ENCODE measurements at places on chromosomes 12 and 14. TPM values are rescaled to one million over a fixed set of nuclear protein-coding genes. Genes with fewer than 3 reads are reported as not detected.

GRCh38 chr14:100994756-100995330, 91.3 kb upstream of the RTL1 start:
- DNase-seq: no peak
- H3K4me3 ChIP-seq: no peak overlapping the region
- H3K4me1 ChIP-seq: no peaks in the 10 kb centered on the region
- H3K27ac ChIP-seq: no peak overlapping the region
- no peaks in the 10 kb centered on the region for H3K36me3 ChIP-seq

GRCh38 chr12:109461049-109461845, 15.9 kb downstream of the KCTD10 start:
- no peaks in the 10 kb centered on the region for H3K27me3 ChIP-seq
- no peak overlapping the region for H3K4me3 ChIP-seq
- no peak for DNase-seq
- H3K4me1 ChIP-seq: peaks cover 6% of the 10 kb centered on the region
- peak overlapping the region; percentile 84 for H3K27ac ChIP-seq

DNA sequence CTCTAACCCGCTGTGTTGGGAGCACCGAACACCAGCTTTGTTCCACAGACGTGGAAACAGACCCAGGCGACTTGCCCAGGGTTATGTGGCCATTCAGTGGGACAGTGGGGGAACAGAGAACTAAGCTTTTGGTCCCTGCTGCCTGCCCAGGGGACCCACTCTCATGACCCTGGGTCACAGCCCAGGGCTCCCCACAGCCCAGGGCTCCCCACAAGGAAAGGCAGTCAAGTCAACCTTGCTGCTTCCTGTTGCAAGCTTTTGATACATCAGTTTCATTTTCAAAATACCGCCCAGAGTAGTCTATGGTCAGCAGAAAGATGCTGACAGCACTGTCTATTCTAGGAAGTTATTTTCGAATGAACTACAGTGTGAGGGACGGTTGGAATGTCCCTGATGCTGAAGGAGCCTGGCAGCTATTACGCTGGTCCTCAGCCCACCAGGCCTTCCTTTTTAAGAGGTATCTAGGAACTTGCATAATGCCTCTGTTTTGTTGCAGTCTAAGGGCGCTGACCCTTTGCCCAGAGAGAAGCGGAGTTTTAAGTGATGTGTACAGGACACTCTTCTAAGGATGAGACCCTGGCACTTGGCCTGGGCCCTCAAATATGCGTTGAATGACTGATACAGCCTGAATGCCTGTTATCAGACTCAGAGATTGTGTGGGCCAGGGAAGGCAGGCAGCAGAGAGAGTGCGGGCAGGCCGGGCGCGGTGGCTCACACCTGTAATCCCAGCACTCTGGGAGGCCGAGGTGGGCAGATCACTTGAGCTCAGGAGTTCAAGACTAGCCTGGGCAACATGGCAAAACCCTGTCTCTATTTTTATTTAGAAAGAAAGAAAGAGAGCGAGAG, 12.6 kb upstream of the TTC7B start:
- peak overlapping the region; percentile 51 for H3K4me3 ChIP-seq
- peak overlapping the region; percentile 90 for H3K27ac ChIP-seq
- peaks cover 3% of the 10 kb centered on the region for H3K4me1 ChIP-seq
- DNase-seq: no peak
- H3K27me3 ChIP-seq: no peaks in the 10 kb centered on the region

DNA sequence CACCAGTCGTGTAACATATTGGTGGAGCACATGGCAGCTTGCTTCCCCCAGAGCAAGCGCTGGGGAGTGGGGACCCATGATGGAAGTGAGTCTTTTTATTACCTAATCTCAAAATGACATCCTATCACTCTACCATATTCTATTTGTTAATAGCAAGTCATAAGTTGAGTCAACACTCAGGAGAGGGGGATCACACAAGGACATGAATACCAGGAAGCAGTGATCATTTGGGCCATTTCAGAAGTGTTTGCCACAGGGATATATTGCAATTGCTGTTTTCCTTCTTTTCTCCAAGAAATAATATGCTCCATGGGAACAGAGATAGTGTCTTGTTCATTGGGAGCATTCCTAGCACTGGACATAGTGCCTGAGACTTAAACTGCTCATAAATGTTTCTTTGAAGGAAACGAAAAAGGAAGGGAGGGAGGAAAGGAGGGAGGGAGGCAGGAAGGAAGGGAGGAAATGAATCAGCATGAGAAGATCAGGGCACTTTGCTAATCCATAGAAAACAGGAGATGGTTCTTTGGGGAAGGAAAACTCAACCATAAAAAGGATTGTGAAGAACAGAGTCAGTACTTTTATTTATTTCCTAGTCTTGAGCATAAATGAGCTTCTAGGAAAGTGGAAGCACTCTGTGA, 39.2 kb upstream of the EEA1 start:
- no peaks in the 10 kb centered on the region for H3K27me3 ChIP-seq
- no peak for DNase-seq
- H3K4me1 ChIP-seq: no peaks in the 10 kb centered on the region

The SERPINA10 gene
- total RNA-seq: 256 TPM

The LRRC43 gene
- not detected for total RNA-seq

GRCh38 chr12:2649201-2650030, 145.4 kb upstream of the FKBP4 start:
- H3K4me1 ChIP-seq: no peaks in the 10 kb centered on the region
- no peaks in the 10 kb centered on the region for H3K27me3 ChIP-seq
- no peak for DNase-seq

The AP1G2 gene
- 14.8 TPM for total RNA-seq

The HECTD4 gene
- 80.1 TPM for total RNA-seq

DNA sequence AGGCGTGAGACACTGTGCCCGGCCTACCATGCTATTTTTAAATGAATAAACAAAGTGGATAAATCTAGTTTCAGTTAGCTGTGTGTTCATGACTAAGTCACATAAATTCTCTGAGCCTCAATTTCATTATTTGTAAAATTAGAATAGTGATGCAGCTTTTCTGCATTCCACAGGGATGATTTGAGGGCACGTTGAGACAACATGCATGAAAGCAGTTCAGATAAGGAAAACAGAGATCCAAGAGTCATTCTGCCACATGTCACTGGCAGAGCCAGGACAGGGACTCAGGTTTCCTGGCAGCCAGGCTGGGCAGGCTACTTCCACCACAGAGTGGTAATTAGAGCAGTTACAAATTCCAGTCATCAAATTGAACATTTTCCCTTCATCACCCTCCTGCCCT, 2.9 kb upstream of the PPP4R4 start:
- H3K36me3 ChIP-seq: no peaks in the 10 kb centered on the region
- no peak for DNase-seq
- H3K4me3 ChIP-seq: no peak overlapping the region
- H3K27me3 ChIP-seq: no peaks in the 10 kb centered on the region
- H3K27ac ChIP-seq: no peak overlapping the region

DNA sequence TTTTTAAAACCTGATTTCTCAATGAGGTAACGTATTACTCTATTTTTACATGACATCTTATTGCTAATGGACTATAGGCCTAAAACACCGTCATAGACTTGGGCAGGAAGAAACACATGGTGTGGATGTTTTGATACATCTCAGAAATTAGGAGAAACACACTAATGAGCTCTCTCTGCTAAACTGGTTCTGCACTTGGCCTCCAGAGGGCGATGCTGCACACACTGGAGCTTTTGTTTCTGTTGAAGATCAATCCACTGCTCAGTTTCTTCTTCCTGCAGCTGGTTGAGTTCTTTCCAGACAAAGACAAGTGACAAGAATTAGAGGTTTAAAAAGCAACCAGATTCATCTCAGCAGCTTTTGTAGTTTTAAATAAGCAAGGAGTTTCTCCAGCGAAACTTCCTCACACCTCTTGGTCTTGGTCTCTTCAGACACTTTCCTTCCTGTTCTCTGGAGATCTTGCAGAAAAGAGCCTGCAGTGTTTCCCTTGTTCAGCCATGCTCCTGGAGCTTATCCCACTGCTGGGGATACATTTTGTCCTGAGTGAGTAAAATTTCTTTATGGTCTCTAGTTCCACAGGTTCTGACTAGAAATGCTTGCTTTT, 178.5 kb upstream of the OR4E1 start:
- peak; percentile 52 for DNase-seq
- H3K36me3 ChIP-seq: no peaks in the 10 kb centered on the region
- H3K4me3 ChIP-seq: no peak overlapping the region
- H3K27me3 ChIP-seq: no peaks in the 10 kb centered on the region

DNA sequence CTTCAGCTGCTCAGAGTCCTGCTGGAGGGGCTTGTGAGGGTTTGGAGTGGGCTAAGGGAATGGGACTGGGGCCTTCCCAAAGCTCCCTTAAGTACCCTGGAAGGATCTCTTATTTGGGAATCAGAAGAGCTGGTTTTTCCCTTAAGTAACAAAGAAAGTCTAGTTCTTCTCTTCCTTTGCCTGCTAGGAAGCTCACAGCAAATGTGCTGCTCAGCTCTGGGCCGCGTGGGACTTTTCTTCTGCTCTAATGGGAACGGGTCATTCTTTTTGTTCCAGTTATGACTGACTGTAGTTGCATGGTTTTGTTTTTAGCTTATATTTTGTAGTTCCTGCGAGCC, 6.0 kb downstream of the KIF26A start:
- no peak overlapping the region for H3K27ac ChIP-seq
- H3K4me3 ChIP-seq: no peak overlapping the region
- DNase-seq: no peak

DNA sequence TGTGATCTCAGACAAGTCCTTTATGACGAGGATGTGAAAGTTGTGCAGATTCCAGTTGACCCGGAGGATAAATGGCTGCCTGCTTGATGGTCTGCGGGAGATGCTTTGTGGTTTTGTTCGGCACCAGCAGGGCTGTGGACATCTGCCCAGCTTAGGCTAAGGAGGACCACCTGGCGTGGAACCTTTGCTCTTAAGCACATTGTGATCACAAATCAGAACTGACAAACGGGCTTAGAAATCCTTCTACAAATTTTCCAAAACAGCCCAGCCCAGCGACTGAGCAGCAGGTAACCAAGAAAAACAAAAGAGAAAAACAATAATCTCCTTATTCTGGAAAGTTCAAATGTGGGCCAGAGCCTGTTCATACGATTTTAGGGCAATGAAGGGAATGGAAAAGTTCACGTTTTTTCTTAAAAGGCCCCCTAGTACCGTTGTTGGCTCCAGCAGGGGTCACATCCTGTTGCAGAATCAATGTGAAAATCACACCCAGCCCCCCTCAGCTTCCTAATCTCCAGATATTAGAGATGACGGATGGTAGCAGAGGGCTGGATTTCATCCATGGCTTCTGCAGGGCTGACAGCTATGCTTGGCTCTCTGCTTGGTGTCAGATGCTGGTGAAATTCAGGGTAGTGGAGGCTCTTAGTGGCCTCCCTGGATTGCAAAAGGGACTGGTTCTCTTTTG, 81.1 kb upstream of the RFLNA start:
- H3K27me3 ChIP-seq: no peaks in the 10 kb centered on the region
- no peaks in the 10 kb centered on the region for H3K36me3 ChIP-seq
- DNase-seq: no peak
- H3K27ac ChIP-seq: no peak overlapping the region
- no peak overlapping the region for H3K4me3 ChIP-seq
- H3K4me1 ChIP-seq: no peaks in the 10 kb centered on the region

- no peak overlapping the region for H3K27ac ChIP-seq
- H3K4me1 ChIP-seq: no peaks in the 10 kb centered on the region
- DNase-seq: no peak
- H3K36me3 ChIP-seq: no peaks in the 10 kb centered on the region
- no peak overlapping the region for H3K4me3 ChIP-seq
These were observed 32.4 kb downstream of the STXBP6 start for GRCh38 chr14:25017562-25017961.

DNA sequence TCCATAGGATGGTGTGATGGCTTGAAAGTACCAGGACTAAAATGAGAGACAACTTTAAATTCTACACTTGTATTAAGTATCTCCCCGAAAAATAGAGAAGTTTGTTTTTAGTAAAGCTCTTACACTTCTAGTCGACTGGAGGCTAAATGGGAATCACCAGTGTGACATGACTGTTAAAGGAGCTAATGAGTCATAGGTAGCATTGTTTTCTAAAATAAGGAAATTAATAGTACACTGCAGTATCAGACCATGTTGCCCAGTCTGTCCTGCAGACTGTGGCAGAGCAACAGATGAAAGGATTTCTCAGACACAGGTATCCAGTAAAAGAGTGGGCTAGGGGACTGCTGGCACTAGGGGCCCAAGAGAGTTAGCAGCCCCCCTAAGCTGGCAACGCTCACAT, 140.1 kb downstream of the TMEM117 start:
- H3K4me3 ChIP-seq: no peak overlapping the region
- DNase-seq: no peak
- no peaks in the 10 kb centered on the region for H3K36me3 ChIP-seq

The CIROP gene
- not detected for total RNA-seq

GRCh38 chr12:109795023-109795422, 38.2 kb downstream of the TRPV4 start:
- peaks cover 20% of the 10 kb centered on the region for H3K36me3 ChIP-seq
- H3K27me3 ChIP-seq: no peaks in the 10 kb centered on the region
- no peaks in the 10 kb centered on the region for H3K4me1 ChIP-seq
- DNase-seq: no peak
- no peak overlapping the region for H3K27ac ChIP-seq

- H3K36me3 ChIP-seq: peaks cover 6% of the 10 kb centered on the region
- H3K27ac ChIP-seq: no peak overlapping the region
- H3K27me3 ChIP-seq: no peaks in the 10 kb centered on the region
- no peak for DNase-seq
- peaks cover 31% of the 10 kb centered on the region for H3K4me1 ChIP-seq
- no peak overlapping the region for H3K4me3 ChIP-seq
These were observed 19.5 kb downstream of the ARL6IP4 start for GRCh38 chr12:122999986-123000420.
